Stromal cell of bone marrow (primary cell): ENCODE measurements at places on chromosomes 5 and 9.
A peak's percentile ranks its signal among the peaks of the same experiment; 100 is the strongest.

- DNase-seq = no peak
These were observed 3.6 kb upstream of the B4GALT1 start for GRCh38 chr9:33170464-33171415.

GRCh38 chr5:149563466-149563865, 12.2 kb upstream of the CSNK1A1 start:
- DNase-seq = no peak

- DNase-seq = no peak
These were observed 391 bp downstream of the RALGDS start for GRCh38 chr9:133120501-133121197.

- DNase-seq = peak; percentile 6
These were observed 155.7 kb upstream of the SH3GL2 start for GRCh38 chr9:17422994-17423680.

GRCh38 chr5:173717959-173718358, 101.5 kb upstream of the BOD1 start:
- no peak for DNase-seq

DNA sequence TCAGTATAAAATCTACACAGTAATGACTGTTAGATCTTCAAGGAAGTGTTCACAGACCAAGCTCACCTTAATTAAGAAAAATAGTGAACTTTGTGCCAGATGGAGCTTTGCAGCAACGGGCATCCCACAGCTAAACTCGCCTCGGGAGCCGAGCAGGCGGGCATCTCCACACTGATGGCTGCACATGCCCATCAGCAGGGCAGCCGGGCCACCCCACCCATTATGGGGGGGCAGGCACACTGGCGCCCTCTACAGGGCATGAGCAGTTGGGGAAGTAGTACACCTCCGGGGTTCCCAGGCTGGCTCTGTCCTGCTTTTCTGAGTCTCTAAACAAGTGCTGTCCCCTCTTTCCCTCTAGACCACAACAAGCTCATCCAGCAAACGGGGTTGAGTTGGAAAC, 21.6 kb downstream of the ANKS6 start:
- no peak for DNase-seq

- peak; percentile 90 for DNase-seq
These were observed 114.0 kb upstream of the MTAP start for GRCh38 chr9:21688108-21689102.

- no peak for DNase-seq
These were observed 95.1 kb upstream of the CCNG1 start for GRCh38 chr5:163342306-163342705.

DNA sequence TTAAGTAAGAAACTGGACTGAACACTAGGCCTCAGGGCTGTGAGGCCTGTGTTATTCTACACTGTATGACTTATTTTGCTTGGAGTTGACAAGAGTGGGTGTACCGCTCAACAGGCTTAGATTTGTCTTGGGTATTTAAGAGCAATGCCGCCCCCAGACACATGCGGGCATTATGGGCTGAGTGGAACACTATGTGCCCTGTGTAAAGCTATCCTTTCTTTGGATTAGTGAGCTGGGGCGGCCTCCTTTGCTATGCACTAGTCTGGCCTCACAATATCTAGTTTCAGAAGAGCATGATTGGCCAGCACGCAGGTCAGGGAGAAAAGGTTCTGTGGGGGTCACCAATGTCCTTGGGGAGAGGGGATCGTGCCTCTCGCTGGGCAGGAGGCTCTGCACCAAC, 206.3 kb upstream of the GDNF start:
- DNase-seq = no peak

- no peak for DNase-seq
These were observed 148.4 kb downstream of the MAN2A1 start for GRCh38 chr5:109838157-109838556.

DNA sequence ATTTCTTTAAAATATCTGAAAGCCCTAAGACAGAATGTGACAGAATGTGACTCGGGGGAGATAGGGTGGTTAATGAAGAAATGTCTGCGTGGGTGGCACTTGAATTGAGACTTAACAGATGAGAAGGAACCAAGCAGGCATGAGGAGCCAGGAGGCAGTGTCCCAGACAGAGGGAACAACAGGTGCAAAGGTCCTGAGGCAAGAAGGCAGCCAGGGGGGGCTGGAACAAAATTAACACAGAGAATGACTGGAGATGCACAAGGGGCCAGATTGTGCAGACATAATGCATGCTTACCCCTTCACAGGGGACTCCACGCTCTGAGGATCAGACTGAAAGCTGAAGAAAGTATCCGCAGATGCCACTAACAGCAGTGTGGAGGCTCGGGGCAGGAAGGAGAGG, 1.7 kb downstream of the LMAN2 start:
- no peak for DNase-seq

- no peak for DNase-seq
These were observed 618.3 kb upstream of the CLINT1 start for GRCh38 chr5:158477214-158477613.

DNA sequence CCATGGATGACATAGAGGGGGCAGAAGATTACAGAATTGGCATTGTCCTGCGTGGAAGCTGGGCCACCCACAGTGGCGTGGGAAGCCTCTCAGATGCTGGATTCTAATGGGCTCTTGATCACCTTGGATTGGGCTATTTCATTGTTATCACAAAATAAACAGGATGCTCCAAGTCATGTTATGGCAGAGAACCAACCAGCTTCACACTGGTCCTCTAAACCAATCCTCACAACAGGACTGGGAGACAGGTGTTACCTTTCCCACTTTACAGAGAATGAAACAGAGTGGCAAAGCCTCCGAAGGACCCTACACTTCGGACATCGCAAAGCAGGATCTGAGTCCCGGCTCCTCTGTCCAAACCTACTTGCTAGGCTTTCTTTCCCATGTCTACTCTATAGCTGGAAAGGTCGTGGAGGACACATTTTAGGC, 455 bp upstream of the SMIM3 start:
- no peak for DNase-seq

- DNase-seq = peak; percentile 22
These were observed 142.2 kb downstream of the FGF10 start for GRCh38 chr5:44246986-44247385.

- DNase-seq = no peak
These were observed 64.2 kb downstream of the LHX2 start for GRCh38 chr9:124075761-124076160.

GRCh38 chr5:387491-388265, 55.3 kb upstream of the EXOC3 start:
- no peak for DNase-seq

DNA sequence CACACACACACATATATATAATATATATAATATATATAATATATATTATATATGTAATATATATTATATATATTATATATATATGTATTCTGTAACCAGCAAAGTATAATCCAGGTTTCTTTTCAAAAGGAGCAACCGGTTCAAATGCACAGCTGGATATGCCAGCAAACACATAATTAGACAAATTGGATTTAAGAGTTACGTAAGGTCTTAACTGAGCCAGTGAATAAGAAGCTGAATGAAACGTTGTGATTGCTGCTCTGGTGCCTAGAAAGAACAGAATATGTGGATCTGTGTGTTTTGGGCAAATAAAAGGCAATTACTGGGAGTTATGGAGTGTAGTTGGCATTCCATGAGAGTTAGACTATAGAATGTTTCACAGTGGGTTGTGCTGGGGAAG, 178.1 kb downstream of the SLF1 start:
- no peak for DNase-seq

- DNase-seq = no peak
These were observed 12.2 kb upstream of the CARTPT start for GRCh38 chr5:71706906-71707305.

GRCh38 chr5:133116601-133117000, 64.8 kb downstream of the HSPA4 start:
- DNase-seq = no peak

DNA sequence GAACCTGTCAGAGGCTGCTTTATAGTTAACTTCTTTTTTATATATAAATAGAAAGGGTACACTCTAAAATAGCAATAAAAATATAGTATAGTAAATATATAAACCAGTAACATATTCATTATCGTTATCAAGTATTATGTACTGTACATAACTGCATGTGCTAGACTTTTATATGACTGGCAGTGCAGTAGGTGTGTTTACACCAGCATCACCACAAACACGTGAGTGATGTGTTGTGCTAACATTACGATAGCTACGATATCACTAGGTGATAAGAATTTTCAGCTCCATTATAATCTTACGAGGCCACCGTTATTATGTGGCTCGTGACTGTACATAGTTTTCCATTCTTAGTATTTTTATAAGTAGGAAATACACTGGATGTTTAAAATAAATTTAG, 43.8 kb upstream of the MEF2C start:
- DNase-seq = no peak

DNA sequence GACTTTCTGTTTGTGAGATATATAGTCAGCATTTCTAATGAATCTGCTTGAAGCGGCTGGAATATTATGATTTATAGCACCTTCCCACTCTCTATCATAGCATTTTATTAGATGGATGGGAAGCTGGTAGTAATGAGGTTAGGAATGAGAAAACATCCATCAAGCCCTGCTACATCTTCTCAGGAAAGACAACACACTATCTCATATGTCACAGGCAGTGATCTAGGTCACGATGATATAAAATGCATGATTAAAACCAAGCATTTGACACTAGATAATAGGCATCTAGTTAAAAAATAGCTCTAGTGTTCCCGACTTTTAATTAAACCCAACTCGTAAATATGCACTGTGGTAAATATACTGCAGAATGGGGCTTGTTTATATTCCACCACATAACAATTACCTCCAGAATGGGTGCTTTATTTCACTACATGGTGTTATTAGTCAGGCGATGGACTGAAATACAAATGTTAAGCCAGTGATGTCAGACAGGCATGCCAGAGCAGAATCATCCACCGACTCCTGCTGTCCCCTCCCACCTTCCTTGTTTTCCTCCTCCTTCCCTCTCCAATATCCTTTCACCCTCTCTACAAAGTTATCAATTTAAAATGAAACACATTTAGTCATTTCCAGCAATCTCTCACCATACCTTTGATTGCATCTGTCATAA, 286.8 kb downstream of the SPATA31D1 start:
- no peak for DNase-seq

GRCh38 chr5:156798201-156798600, 51.9 kb upstream of the PPP1R2B start:
- DNase-seq = no peak

- peak; percentile 66 for DNase-seq
These were observed 803.8 kb upstream of the ZNF608 start for GRCh38 chr5:125550274-125550673.

DNA sequence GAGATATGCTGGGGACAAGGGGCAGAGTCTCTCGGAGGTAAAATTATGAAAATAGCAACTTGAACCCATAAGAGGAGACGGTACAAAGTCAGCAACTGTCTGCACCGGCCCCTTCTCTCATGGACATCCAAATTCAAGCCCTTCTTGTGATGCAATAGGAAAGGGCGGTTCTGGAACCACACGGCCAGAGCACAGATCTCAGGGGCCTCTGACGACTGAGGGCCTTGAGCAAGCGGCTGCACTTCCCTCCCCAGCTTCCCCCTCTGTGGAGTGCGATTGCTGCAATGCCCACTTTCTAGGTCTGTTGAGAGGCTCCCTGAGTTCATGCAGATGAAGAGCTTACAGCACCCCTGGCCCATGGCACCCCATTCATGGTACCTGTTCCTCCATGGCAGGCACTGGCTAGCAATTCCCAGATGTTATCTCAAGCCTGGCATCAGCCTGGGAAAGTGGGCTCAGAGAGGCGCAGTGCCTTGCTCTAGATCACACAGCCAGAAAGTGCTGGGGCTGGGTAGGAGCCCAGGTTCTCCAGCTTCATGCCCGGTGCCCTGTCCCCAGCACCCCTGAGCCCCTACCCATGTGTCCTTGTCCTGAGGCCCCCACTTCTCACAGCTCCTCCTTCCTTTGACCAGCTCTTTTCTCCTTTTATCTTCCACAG, 17.7 kb upstream of the CPLX2 start:
- DNase-seq = no peak

DNA sequence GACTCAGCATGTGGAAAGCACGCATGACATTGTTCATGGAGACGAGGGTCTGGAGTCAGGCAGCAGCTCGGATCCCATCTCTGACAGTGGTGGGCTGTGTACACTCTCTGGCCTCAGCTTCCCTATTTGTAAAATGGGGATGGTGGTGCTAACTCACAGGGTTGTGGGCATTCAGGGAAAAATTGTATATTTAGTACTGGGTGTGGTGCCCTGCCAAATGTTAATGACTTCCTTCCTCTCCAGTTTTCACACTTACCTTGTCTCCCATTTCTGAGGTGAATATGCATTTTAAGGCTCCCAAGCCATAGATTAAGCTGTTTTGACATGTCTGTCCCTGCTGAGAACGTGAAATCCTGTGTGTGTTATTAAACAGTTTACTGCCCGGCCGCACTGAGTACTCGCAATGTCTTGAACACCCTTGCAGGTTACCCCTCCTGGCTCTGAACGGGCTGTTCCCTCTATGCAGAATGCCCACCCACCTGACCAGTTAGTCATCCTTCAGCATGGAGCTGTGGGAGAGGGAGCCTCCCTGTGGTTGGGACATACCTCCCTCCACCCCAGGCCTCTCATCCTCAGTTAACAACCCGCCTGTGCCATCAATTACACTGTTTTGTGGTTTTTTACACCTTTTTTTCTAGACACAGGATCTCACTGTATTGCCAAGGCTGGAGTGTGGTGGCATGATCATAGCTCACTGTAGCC, 25.8 kb downstream of the TJP2 start:
- DNase-seq = no peak

DNA sequence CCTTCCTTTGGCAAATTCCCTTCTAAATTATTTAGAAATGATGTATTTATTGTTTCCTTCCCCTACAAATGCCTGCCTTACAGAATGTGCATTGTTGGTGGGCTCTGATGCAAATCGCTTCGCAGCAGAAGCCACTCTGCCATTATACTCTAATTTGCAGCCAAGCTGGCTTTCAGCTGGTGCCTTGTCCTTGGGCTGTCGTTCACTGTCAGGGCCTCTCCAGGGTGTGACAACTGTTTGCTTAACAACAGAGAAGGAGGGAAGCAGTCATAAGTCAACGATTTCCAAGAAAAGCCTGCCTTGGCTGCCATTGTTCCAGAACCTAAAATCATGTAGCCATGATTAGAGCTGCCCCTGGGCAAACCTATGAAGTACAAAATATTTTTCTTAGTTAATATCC, 260.1 kb upstream of the RGMB start:
- no peak for DNase-seq

DNA sequence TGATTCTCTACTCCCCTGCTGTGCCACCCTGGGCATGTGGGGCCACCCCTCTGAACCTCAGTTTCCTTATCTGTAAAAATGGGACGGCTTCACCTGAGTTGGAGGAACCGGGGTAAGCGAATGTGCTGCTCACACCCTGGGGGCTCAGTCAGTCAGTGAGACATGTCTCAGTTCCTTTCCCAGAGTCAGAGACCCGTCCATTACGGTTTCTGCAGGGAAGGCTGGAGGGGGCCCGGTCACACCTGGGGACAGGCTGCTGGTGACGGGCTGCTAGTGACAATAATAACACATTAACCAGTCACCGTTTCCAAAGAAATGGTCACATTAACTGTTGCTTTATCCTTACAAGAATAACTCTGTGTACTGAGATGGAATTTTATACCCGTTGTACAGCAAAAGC, 282.4 kb downstream of the NSG2 start:
- DNase-seq = no peak
